NCI-H2171 treated with DMSO at 0.1 percent for 48 hours (cell line): ENCODE measurements at places on chromosomes 1 and 21.
A peak's percentile ranks its signal among the peaks of the same experiment; 100 is the strongest.

DNA sequence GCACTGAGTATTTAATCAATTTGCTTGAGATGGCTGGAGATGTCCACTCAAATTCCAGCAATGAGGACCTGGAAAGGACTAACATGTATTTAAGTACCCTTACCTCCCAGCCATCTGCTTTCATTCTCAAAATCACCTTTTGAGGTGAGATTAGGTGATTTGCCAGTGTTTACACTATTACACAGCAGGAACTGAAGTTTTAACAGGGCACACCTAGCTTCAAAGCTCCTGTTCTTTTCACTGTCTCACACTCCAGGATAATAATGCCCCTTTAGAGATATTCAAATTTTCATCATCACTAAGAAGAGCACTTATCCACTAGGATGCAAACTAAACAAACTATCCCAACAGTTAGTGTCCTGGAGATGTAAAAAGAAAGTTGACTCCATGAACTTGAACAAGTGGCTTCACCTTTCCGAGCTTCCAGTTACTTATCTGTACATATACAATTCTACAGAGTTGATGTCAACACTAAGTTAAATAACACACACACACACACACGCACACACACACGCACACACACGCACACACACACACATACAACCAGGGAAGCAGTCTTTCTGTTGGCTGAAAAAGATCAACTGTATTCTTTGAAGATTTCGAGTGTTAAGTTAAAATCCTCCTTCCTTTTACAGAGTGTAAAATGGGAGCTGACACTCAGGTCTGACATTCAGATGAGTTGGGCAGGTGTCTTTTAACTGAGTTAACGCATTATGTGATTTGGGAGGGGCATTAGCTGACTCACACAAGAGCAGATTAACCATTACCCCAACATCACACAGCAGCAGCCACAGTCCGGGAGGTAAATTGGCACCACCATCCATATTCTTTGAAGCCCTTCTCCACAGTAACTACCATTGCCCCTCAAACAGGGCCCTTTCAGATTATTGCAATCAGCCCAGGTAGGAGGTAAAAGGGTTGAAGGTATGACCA lies 15.5 kb upstream of the JAK1 start:
- DNase-seq: no peak

- no peak for DNase-seq
These were observed 646 bp downstream of the DNAJB4 start for GRCh38 chr1:78005448-78005722.

DNA sequence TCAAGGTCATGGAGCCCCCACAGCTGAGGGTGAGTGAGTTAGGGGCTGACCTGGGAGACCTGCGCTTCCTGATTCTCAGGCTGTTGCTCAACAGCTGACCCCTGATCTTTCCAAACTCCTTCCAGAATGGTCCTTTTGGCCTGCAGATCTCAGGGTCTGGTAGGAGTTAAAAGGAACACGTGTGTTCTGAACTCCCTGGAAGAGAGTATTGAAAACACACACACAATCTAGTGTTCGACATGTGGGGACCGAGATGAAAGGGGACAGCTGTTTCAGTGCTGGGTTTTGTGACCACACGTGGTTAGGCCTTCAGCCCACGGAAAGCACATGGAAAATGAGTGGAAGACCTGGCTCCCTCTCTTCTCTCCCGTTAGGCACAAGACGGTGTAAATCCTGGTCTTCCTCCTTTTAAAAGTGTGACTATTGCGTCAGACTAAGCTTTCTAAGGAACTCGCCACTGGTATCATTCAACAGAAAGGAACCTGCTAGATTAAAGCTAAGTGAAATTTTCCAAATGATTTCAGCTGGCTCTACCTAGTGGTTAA lies 49.6 kb downstream of the RUNX1 start:
- no peak for DNase-seq

- no peak for DNase-seq
These were observed 653.5 kb downstream of the PTPRU start for GRCh38 chr1:29889776-29890175.

GRCh38 chr1:235401251-235401650 lies 34.0 kb downstream of the TBCE start:
- no peak for DNase-seq

- DNase-seq: no peak
These were observed 3.0 kb downstream of the RBBP5 start for GRCh38 chr1:205118752-205119151.

DNA sequence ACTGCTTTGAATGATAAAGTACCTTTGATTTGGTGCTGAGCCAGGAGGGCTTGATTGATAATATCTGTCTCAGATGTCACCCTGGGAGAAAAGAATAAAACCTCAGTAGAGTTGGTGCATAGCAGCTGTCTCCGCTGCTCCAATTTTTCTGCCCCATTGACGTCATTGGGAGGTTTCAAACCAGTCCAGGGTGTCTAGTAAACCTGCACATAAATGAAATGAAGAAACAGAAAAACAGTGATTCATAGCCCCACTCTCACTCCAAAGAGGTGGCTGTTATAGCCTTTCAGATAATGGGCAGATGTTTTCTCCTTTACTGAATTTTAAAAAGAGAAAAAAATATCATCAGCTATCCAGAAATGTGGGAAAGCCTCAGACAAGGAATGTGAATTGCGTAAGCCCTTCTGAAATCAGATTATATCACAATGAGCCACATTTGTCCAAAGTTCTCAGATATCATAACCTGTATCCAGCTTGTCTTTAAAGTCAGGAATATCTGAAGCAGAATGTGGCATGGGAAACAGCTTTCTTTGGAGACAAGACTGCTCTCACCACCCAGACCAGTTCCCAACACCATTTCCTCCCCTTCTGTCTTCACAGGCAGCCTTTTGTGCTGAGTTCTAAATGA lies 351.3 kb upstream of the SGIP1 start:
- peak; percentile 84 for DNase-seq

DNA sequence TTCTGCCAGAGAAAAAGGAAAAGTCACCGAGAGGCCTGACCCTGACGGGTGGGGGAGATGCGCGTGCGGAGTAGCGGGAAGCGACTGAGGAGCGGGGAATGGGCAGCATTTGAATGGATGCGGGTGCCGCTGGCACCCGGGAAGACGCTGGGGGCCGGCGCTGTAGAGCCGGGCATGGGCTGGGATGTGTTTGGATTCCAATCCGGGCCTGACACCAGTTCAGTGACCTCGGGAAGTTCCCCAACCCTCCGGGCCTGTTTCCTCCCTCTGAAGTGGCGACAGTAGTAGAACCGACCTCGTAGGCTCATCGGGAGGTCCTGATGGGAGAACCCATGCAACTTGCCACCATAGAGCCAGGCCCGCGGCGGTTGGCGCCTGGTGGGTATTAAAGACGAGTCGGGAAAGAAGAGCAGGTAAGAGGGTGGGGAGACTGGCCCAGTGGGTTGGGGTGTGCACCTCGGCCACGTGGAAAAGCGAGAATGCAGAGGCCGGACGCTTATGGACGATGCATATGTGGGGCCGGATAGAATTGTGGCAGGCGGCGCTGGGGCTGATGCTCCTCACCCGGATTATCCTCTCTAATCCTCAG lies 642 bp upstream of the SLC16A1 start:
- no peak for DNase-seq

GRCh38 chr1:240362826-240363225 lies 249.1 kb downstream of the GREM2 start:
- DNase-seq: no peak

GRCh38 chr1:219587801-219588561 lies 24.9 kb downstream of the ZC3H11B start:
- peak; percentile 40 for DNase-seq

DNA sequence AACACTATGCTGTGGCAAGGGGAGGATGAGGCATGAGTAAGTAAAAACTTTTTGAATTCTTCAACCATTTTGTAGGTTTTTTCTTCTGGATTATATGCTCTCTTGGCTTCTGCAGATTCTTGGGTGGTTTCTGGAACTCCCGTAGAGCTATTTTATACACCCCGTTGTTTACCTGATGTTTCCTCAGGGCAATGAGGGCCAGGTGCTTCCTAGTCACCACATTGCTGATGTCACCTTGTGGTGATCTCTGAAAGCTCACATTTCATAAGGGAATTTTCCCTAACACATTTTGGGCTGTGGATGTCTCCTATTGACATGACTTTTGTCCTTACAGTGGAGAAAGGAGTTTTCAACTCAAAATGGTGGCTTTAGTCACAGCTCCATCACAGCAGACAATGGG lies 356.6 kb downstream of the PLA2G4A start:
- DNase-seq: no peak

GRCh38 chr1:45621501-45621836 lies 2.4 kb downstream of the CCDC17 start:
- DNase-seq: no peak

DNA sequence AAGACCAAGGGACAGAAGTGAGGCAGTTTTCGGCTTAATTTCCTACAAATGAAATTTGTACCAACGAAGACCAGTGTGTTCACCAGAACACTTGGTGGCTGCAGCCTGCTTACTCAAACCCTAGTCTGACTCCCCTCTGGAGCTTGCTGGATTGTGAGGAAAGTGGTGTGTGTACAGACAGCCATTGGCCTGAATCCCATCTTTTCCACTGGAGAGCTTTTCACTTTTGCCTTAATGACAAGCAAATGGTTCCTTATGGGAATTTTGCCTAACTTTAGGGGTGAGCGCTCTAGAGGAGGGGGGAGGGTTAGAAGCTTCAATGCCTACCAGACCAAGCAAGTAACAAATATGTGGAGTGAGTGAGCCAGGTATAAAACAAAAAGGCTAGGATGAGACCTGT lies 17.3 kb downstream of the METTL13 start:
- no peak for DNase-seq

- no peak for DNase-seq
These were observed 794 bp downstream of the NID1 start for GRCh38 chr1:236063919-236064673.

DNA sequence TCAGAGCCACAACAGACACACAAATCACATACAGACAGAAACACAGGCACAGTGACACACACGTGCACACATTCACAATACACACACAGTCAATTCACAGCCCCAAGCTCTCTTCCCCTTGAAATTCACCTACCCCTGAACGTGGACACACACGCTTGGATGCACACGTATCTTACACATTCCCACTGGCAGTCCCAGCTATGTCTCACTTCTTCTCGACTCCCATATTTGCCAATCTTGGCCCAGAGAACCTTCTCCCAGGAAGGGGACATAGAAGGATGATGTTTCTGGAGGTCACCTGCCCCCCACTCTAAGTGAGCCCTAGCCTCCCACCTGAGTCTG lies 1.6 kb downstream of the CRYBG2 start:
- no peak for DNase-seq

GRCh38 chr1:192445241-192445640 lies 128.4 kb downstream of the RGS21 start:
- no peak for DNase-seq

- DNase-seq: no peak
These were observed 41.9 kb downstream of the LUZP1 start for GRCh38 chr1:23126801-23127200.

DNA sequence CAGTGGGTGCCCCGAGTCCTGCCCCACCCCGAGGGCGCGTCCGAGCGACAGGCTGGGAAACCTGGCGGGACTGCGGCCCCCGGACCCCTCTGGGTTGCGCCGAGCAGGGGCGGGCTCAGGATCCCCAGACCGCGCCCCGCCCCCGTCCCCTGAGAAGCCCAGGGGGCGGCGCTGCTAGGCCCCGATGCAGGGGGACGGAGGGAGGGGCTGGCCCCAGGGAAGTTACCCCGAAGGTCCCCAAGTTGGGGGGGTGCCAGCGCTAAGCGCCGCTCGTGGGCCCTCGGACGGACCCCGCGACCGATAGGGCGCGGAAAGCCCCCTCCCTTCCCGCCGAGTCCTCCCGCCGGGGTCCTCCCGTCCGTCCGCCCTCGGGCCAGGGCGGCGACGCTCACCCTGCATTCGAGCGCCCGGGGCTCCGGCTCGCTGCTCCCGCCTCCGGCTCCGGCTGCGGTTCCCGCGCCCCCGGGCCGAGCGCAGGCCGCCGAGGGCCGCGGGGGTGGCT lies 414 bp downstream of the GPR153 start:
- no peak for DNase-seq

DNA sequence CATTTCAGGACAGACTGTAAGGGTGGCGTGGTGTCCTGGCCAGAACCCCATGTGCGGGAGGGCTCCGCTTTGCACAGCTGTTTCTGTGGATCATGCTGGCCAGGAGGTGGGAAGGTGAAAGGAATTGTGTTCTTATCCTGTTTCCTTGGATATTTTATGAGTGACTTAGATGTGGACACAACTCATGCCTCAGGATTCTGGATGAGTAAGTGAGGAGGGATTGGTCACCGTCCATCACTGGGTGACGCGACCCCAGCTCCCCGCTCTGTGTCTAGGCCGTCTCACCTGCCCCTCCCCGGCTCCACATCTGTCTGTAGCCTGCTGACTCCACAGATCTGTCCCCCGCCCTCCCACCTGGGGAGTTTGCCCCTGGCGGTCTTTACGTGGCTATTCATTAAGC lies 48.8 kb downstream of the PIK3CD start:
- DNase-seq: no peak

- peak; percentile 86 for DNase-seq
These were observed at the start of gene ANKRD65 for GRCh38 chr1:1421147-1421906. TSS of gene ANKRD65 (minus strand) at chr1:1421276. CDS start at chr1:1421005, 271 bp downstream.

- no peak for DNase-seq
These were observed 91.1 kb upstream of the NR5A2 start for GRCh38 chr1:199936441-199936840.

GRCh38 chr1:17091252-17091651 lies 28.0 kb downstream of the PADI2 start:
- DNase-seq: no peak

- no peak for DNase-seq
These were observed 59.0 kb upstream of the TINAGL1 start for GRCh38 chr1:31517301-31517700.

GRCh38 chr1:118995312-118996016 lies 7.3 kb upstream of the TBX15 start:
- DNase-seq: no peak

DNA sequence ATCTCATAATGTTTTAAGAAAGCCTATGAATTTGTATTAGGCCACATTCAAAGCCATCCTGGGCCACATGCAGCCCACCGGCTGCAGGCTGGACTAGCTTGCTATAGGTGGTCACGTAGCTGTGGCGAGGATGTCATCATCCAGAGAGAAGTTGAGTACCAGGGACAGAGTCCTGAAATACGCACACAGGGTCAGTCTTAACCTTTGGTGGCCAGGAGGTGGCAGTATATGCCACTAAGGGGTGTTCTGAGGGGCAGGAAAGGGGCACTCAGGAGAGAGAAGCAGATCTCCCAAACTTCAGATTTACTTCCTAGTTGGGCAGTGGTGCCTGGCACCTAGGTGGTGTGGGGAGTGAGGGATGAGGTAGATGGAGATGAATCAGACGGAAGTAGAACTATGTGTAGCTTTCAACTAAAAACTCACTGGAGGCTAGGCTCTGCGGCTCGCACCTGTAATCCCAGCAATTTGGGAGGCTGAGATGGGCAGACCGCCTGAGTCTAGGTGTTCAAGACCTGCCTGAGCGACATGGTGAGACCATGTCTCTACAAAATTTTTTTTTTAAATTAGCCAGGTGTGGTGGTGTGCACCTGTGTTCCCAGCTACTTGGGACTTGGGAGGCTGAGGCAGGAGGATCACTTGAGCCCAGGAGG lies 16.3 kb upstream of the CDK18 start:
- peak; percentile 51 for DNase-seq

GRCh38 chr1:224929335-224930237 lies at the start of gene DNAH14:
TSS of gene DNAH14 (plus strand) at chr1:224929675. CDS start at chr1:224952703, 23,028 bp downstream.
- DNase-seq: peak; percentile 79
